NCI-H69 (cell line): ENCODE measurements at places on chromosomes 6 and 20.
A peak's percentile ranks its signal among the peaks of the same experiment; 100 is the strongest.

DNA sequence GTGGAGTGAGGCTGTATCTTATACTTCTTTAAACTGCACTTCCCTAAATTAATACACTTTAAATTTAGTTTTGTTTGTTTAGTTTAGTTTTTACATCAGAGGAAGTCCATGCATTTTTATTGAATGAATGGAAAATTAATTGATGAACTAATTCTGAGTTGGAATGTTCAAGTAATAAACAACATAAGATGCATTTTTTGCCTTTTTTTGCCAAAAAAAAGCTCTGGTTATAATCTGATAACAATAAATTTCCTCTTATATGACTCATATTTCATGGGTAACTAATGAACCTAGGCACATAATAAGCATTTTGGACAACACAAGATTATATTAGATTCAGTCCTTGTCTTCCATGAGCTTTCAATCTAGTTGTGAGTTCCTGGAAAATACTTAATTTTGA, 323.1 kb downstream of the CENPW start:
- no peak for DNase-seq

DNA sequence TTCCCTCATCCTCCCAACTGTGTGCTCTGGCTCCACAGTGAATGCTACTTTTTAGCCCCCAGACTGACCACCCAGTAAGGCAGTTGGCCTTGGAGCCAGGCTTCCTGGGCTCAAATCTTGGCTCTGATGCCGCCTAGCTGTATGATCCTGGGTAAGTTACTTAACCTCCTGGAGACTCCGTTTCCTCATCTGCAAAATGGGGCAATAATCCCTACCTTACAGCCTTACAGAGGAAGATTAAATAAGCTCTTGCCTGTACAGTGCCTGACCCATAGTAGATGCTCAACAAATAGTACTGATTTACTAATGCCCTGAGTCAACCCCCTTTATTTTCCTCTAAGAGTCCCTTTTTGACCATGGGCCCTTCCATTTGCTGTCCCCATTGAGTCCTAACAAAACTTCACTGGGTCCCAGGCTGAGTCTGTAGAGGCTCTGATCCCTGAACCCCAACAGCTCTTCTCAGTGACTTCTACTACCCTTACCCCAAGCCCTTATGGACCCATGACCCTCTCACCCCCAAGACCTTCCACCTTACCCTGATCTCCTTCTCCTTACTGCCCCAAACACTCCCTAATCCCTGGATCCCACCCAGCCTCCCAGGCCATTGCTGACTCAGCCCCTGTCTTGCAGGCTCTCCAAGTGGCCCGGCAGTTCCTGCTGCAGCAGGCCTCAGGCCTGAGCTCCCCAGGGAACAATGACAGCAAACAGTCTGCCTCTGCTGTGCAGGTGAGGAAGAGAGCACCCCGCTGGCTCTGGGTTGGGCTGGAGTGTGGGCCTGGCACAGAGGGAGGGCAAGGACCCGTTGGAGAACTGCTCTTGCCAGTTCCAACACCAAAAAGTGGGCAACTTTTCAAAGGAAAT, 31.4 kb downstream of the FOXP4 start:
- peak; percentile 98 for DNase-seq

DNA sequence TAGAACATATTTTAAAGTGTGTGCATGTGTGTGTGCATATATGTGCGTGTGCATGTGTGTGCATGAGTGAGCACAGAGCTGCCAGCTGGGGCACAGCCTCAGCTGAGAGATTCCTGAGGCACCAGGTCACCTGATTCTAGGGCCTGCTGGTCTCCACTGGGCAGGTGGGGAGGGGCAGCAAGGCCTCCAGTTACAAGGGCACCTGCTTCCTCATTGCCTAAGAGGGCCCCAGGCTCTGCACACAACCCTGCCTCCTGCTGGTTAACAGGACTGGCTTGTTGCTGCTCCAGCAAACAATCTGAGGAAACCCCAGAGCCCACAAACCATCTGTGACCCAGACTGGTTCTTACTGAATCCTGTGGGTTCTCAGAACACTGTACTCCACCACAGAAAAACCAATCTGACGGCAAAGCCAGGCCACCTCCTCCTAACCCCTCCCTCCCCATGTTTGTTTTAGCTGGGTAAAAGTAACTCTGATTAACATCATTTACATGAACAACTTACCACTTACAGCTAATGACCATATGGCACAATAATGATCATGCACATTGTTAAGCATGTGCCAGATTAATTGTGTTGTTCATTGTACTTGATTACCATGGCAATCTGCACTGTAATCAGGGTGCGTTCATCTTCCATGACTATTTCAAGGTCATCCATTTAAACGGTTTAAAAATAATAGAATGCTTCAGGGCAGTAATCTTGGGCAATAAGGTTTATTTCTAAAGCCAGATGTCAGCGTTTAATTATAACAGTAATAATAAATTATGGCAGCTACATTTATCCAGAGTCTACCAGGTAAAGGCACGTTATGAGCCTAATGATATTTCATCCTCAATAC, 23.1 kb upstream of the UBE2J1 start:
- DNase-seq = peak; percentile 100

DNA sequence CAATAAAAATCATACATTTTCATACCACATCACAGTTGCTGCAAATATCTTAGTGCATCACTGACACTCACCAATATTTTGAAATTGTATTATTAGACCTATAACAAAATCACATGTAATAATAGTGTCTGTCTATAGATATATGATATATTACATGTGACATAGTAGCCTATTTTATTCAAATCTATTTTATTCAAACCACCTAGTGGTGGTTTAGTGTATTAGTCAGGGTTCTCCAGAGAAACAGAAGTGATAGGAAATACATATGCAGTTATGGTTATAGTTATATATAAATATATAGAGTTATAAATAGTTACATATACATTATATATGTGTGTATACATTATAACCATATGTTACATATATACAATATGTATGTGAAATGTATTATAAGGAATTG, 366.5 kb upstream of the ARID1B start:
- DNase-seq = peak; percentile 10

DNA sequence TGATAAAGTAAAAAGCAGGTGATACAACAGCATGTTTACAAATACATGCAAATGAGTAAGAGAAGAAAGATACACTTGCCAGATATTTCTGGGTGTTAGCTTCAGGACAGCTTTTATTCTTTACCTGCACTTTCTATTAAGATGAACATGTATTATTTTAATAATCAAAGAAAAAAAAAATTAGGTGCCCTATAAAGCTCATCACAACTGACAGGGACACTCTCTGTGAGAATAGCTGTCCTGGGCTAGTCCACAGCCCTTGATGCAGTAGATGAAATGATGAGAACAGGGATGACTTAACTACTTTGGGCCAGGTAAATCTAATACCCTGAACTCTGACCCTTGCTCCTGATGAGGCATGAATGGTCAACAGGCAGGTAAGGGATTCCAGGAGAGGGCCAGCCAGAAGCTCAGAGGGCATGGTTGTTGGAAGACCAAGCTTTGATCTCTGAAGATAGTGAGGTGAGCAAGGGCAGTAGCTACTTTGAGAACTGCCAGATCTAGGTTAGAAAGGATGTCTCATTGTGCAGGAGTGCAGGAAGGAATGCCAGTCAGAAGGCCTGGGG, 15.6 kb downstream of the NSFL1C start:
- no peak for DNase-seq

DNA sequence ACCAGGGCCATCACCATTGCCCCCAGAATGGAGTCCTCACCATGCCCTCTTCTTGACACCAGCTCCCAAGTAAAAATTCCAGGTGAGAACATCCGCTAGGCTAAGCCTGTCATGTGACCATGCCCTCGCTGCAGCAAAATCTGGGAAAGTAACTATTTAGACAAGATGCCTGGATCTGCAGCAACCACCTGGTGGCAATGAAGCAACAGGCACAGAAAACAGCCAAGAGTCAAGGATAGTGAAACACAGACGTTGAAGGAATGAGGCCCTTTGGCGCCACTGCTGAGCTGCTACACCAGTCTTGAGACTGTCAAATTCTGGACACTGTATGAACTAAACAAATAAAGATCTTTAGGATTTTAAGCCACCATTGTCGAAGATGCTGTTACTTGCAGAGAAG, 30.1 kb upstream of the TGM6 start:
- no peak for DNase-seq

DNA sequence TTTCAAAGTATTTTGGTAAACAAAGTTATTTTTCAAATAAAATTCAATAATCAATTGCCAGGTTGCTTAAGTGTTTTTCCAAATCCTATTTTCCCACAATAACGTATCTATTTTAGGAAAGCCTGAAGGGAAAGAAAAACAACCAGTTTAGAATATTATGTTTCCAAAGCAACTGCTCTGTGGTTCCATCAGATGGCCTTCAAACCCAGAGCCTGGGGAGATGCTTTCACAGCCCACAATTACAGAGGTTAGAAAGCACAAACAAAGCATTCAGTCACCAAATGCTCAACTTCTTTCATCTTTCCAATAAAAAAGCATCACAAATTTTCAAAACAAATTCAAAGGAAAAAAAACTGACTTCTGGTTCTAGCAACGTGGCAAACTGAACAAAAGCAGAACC, 66.0 kb downstream of the ELOVL5 start:
- DNase-seq = peak; percentile 20

GRCh38 chr6:89974834-89975233, 80.6 kb downstream of the GJA10 start:
- no peak for DNase-seq

- DNase-seq = no peak
Observed at GRCh38 chr6:77986380-77987034, 333.7 kb downstream of the MEI4 start.

DNA sequence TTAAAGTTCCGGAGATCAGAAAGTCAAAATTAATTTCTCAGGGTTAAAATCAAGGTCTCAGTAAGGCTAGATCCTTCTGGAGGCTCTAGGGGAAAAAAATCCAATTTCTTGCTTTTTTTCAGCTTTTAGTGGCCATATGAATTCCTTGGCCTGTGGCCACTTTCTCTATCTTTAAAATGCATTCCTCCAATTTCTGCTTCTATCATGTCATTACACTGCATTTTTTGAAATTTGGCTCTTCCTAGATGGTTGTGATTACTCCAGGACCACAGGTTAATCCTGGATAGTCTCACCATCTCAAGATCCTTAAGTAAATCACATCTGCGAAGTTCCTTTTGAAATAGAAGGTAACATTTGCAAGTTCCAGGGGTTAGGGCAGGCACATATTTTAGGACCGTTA, 1294.9 kb upstream of the CITED2 start:
- no peak for DNase-seq
